ENCODE measurements at places on chromosomes 2 and 18. TPM values are rescaled to one million over a fixed set of nuclear protein-coding genes. Genes with fewer than 3 reads are reported as not detected.

DNA sequence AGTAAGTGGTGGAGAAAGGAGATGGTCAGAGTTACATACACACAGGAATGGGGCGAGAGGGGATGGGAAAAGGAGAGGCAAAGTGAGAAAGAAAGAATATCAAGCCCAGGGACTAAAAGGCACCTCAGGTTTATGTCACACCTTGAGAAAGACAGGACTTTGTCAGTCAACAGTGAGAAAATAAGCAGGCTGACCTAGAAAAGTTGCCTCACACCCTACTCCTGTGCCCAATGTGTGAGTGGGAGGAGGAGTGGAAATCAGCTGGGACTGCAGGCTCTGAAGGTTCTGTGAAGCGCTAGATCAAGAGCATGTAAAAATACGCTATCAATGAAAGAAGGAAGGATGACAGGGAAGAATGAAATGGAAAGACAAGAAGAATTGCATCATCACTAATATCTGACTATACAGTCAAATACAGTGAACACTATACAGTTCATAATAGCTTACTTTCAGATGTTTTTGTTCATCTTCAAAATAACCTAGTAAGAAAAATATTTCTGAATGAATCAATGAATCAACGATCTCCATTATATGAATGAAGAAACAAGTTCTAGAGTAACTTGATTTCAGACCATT, 10.7 kb downstream of the VPS54 start:
- DNase-seq = no peak

The CHRND gene
- not detected for total RNA-seq

- DNase-seq = no peak
These were observed 141.8 kb downstream of the ACKR3 start for GRCh38 chr2:236711440-236711839.

- no peak for DNase-seq
These were observed 964.9 kb upstream of the ACVR2A start for GRCh38 chr2:146879882-146880281.

DNA sequence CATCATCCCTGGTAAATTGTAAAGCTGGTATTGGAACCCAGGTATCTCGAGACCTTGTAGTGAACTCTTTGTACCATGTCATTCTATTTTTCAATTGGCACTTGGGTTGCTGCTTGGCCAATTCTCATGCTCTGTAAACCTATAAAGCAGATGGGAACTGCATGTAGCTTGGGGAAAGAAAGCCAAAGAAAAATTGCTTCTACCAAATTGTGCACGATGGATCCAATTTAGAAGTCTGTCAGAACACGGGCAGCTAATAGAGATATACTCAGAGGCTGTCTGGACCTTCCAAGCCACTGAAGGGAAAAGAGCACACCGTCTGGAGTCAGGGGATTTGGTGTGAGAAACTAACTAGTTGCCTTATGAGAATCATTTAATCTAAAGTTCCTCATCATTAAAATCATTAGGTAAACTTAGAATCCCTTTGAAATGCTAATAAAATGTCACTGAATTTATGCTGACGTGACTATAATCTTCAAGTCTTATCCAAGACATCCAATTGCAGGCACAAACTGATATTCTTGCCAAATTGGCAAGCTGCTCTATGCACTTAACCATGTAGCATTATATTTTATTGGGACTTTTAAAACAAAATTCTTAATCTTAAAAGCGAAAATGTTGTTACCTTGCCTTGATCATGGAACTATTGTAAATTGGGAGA, 206.8 kb downstream of the DCC start:
- no peak for DNase-seq

The HOXD3 gene
- 4.6 TPM for total RNA-seq

The NR4A2 gene
- 2.6 TPM for total RNA-seq

The FHOD3 gene
- total RNA-seq = 4.1 TPM

DNA sequence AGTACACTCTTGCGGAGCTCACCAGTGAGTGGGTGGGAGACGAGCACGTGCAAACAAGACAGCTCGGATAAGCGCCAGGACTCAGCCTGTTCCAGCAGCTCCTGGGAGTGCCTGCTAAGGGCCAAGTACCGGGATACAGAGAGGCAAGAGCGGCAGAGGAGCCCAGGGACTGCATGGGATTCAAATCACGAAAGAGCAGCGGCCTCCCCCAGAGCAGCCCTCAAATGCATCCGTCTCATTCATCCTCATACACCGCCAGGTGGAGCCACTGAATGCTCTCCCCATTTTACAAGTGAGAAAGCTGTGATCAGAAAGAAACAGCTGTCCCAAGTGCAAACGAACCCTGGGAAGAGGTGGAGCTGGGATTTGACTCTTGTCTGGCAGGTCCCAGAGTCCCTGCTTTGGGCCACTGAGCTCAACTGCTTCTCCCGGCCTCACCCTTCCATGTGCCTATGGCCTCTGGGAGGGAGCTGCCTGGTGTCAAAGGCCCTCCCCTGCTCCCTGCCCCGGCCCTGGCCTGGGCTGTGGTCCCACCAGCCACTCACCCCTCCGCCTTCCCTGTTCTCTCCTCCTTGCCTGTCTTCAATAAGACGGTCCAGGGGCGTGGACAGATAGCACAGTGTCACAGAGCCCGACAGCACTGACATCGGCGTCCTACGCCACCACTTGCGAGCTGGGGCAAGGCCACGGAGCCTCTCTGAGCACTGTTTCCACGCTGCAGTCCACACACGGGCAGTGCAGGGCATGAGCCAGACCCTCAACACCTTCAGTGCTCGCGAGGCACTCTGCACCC, 72.8 kb upstream of the TAF1B start:
- DNase-seq = peak; percentile 74

- peak; percentile 45 for DNase-seq
These were observed at the start of gene CERKL for GRCh38 chr2:181656450-181657291. Gene CERKL (minus strand): TSS chr2:181657105. CDS start chr2:181657006, 99 bp downstream.

The CCDC93 gene
- 37.8 TPM for total RNA-seq

DNA sequence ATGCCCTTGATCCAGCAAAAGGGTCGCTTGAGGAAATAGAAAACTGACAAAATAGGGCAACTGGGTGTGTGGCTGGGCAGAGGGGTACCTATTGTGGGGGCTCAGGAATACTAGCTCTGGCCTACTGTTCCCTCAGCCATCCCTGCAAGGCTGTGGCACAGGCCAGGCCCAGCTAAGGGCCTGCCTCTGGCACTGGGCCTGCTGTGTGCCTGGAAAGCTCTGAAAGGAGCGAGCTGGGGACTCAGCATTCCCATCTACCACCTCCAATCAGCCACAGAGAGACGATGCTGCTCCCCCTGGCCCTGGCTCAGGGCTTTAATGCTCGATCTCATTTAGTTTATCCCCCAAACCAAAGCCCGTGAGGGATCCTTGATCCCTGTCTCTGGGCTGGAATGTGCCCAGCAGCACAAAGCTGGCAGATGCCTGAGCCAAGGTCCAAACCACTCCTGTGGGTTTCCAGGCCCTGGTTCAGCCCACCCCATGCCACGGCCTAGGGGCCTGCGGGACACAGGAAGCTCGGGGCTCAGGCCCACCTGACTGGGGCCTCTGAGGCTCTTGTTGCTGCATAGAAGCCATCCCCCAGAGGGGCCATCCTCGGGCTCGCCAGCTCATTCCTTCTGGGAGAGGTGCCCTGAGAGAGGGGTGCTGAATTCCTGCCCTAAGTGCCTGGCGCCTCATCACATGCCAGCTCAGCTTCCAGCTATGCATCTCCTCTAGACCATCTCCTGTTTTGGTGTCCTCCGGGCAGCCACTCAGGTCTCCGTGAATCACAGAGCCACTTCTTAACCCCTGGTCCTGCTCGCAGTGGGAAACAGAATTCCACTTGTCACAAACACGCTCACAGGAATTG, 43.0 kb upstream of the KCNF1 start:
- DNase-seq = no peak

The GCG gene
- 55.8 TPM for total RNA-seq

- DNase-seq = no peak
These were observed 674.9 kb downstream of the ZEB2 start for GRCh38 chr2:143844986-143845385.

- peak; percentile 65 for DNase-seq
These were observed 4.8 kb downstream of the TNFRSF11A start for GRCh38 chr18:62329691-62330454.

DNA sequence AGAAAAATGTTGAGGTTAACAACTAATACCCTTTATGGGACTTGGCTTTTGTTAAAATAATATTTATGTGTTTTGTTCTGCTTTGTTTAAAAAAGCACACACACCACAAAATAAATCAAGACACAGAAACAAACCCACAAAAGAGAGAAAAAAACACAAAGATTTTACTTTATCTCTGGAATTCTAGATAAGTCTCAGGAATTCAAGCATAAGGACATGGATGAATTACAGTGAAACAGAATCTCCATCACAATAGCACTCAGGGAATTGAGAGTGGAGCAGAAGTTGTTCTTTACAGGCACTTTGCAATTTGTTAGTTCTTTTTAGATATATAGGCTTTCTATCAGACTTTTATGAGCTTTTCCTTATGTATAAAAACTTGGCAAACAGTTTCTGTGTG, 360.9 kb upstream of the ZC3H15 start:
- no peak for DNase-seq

GRCh38 chr2:219344751-219345430, 12.3 kb upstream of the RESP18 start:
- peak; percentile 28 for DNase-seq

The LAMA1 gene
- 7.7 TPM for total RNA-seq

DNA sequence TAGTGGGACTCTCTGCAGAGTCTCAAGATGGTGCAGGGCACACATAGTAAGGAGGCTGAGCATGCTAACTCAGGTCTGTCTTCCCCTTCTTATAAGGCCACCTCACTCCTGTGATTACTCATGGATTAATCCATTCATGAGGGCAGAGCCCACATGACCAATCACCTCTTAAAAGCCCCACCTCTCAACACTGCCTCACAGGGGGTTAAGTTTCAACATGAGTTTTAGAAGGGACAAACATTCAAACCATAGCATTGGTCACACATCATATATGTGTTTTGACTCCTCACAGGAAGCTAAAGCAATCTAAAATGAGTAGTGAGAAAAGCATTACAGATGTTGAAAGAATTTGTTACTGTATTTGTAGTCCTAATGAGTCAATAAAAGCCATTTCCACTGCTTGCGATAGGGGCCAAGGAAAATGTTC, 57.5 kb downstream of the DTNA start:
- DNase-seq = no peak

The CRYGC gene
- total RNA-seq = not detected

The COQ10B gene
- total RNA-seq = 38.5 TPM

The GPR17 gene
- 0.20 TPM for total RNA-seq

DNA sequence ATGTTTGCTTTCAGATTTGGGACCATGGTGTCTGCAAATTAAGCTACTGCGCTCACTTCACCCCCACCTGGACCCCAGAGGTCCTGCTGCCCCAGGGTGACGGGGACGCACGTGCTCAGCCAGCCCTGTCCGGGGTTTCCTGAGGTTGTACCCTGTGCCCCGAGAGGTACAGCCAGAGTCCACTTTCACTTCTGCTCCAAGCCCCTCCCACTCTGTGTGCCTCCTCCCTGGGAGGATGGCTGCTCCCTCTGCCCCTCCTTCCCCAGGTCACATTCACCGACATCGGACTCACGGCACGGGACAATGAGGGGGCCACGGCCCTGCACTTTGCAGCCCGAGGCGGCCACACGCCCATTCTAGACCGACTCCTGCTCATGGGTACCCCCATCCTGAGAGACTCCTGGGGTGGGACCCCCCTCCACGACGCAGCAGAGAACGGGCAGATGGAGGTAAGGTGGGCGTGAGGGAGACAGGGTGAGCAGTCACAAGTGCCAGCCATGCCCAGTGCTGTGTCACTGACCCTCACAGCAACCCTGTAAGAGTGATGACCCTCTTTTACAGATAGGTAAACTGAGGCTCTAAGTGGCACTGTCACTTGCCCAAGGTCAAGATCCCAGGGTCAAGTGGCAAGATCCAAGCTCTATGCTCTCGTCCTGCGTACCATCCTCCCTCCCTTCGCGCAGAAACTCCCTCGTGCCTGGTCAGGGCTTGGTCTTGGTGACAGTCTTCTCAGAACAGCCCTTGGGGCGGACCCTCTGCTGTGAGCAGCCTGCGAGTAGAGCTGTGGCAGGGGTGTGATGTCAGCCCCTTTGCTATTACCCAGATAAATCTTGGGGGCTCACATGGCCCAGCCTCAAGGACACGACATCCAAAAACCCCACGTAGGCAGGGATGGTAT, 7.6 kb downstream of the ESPNL start:
- peak; percentile 58 for DNase-seq

- no peak for DNase-seq
These were observed 59.4 kb downstream of the TSPYL6 start for GRCh38 chr2:54196646-54197045.

The ANO7 gene
- 41.4 TPM for total RNA-seq

DNA sequence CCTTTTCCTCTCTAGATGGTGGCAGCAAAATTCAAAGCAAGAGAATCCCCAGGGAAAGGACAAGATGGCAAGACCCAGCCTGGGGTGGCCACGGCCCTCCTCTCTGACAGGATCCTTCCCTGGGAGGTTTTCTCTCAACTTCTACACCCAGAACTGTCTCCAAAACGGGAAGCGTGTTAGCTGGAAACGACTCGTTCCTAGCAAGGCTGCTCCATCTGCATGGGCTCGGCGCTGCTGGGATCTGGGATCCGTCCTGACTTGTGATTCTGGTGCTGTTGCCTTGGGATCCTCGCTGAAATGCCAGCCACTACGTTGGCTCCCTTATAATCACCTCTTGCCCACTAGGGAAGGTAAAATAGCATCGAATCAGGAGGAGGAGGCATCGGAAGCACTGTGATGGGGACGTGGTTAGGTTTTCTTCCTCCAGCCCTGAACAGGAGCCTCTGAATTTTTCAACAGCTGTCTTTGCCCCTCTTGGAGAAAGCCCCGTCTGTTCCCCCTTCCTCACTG, 514.8 kb upstream of the MYT1L start:
- no peak for DNase-seq

DNA sequence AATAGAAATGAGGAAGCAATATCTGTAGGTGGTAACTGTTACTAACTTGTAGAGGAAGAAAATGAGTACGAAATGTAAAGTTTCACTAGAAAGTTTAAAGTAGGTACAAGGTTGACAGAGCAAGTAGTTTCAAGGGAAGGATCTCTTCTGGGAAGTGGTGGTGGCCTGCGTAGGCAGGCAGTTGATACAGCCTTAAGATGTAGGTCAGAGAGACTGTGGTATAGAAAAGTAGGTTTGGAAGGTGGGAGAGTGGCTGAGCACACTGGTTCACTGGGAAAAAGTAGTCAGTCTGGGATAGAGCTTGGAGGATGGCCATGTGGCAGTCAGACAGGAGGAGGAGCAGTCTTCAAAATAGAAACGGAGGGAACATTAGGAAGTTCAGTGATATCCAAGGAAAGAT, 23.5 kb downstream of the KDM3A start:
- DNase-seq = no peak
